ENCODE measurements at places on chromosomes 16 and 17. TPM values are rescaled to one million over a fixed set of nuclear protein-coding genes. Genes with fewer than 3 reads are reported as not detected.

The CTRB2 gene
- not detected for total RNA-seq

The CDC6 gene
- 9.7 TPM for total RNA-seq

DNA sequence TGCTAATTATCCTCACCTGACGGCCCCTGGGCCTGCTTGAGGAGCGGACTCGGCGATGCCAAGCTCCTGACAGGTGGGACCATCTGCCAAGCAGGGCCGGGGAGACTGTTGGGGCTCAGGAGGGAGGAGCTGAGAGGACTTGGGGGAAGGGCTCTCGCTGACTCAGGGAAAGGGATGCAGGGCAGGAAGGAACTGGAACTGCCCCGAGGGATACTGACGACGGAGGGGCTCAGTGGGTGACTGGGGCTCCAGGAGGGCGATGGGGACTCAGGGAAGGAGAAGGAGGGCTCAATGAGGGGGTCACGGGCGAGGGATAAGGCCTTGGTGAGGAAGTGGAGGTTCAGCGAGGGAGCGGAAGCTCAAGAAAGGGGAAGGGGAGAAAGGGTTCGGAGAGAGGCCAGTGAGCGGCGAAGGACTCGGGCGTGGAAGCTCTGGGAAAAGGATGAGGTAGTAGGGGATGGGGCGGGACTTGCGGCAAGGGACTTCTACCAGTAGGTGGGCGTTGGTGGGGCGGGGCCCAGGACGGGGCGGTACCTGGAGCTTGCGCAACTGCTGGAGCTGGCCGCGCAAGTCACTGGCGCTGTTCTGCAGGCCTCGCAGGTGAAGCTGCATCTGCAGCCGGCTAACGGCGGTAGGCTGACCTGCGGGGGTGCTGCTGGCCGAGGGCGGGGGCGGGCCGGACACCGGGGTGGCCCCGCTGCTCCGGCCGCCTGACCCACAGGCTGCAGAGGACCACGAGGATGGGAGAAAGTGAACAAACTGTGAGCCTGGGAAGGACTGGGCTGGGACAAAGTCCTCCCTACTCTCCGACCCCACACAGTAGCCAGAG lies 46.5 kb downstream of the SRCIN1 start:
- peak; percentile 87 for DNase-seq

- DNase-seq, result no peak
Observed at GRCh38 chr16:27852116-27852515, 211.4 kb downstream of the GSG1L start.

- DNase-seq, result no peak
Observed at GRCh38 chr17:63703029-63703428, 3.1 kb upstream of the LIMD2 start.

The OTOA gene
- 0.60 TPM for total RNA-seq

Measured in activated B cell treated with CpG ODN at 0.5 μM for 24 hours (primary cell).